ENCODE measurements at places on chromosomes 12 and 14. TPM values are rescaled to one million over a fixed set of nuclear protein-coding genes. Genes with fewer than 3 reads are reported as not detected.

DNA sequence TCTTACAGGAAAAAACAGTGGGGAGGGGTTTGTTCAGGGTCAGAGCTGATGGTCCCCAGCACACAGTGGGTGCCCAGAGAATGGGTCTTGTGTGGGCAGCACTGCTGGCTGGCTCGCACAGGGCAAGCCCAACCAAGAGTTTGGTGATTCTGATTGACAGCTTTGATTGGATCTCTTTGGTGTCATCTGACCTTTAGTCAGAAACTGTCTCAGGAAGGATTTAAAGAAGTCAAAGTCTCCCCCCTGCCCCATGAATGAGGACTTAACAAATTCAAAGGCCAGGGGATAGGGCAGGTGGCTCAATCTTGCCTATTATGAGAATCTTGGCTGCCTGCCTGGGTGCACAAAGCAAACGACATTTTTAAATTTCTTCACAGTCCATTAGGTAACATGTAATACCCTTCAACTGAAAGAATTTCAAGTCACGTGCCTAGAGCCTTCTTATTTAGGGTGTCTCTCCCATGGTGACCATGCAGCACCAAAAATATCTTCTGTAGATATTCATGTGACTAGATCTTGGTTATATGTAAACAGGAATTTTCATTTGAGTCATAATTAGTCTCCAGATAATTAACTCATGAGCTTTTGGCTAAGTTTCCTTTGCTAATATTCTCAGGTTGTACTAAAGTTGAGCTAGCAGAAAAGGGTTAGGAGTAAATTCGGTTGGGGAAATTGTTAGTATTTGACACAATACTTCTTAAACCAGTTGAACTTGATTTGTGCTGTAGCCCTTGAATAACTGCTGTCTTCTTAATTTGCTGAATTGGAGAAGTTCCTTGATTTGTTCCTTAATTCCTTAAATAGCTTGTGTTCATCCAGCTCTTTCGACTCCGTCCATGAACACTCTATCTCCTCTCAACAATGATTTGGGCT lies 54.5 kb upstream of the HECTD1 start:
- no peak for DNase-seq
- no peak overlapping the region for H3K27ac ChIP-seq
- H3K4me1 ChIP-seq, result peaks cover 13% of the 10 kb centered on the region
- no peaks in the 10 kb centered on the region for H3K27me3 ChIP-seq
- no peaks in the 10 kb centered on the region for H3K36me3 ChIP-seq

DNA sequence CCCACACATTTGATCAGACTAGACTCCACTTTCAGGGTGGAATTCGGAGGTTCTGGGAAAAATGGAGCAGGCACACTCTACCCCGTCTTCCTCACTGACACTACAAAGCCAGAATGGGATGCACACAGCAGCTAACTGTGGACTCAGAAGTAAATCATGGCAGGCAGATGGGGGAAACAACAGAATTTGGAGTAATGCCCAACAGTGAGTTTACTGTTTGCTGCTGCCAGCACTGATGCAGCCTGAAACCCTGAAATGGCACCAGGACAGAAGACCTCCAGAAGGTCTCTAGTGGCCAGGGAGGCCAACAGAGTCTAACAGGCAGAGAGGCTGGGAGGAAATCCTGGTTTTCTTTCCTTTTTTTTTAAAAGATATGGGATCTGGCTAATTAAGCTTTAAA lies 24.6 kb downstream of the KCTD10 start:
- no peak for DNase-seq
- H3K4me3 ChIP-seq, result no peak overlapping the region
- no peaks in the 10 kb centered on the region for H3K27me3 ChIP-seq
- H3K36me3 ChIP-seq, result peaks cover 92% of the 10 kb centered on the region
- no peak overlapping the region for H3K27ac ChIP-seq

DNA sequence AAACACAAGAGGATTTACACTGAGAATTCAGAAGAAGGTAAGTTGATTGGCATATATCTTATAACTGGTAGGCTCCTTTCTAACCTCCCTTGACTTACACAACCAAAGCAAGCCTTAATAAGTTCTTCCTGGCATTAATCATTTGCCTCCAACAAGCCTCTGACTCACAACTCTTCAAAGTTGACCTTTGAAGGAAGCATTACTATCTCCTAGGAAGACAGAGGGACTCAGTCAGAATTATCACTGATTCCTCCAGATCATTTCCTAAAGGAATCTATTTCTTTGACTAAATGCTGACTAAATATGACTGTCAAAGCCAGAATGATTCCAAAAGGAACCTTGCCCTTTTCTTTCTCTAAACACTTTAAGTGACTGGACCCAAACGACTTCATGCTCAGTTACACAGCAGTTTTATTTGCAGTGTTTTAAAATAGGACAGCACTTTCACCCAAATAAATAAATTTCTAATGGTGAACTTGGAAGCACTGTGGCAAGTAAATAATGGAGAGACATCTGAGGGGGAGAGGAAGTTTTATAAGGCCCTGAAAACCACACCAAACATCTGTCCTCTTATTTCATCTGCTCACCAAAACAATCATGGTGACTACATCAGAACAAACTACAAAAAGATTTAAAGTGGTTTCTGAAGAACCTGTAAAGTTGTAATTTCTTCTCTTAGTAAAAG lies 128.2 kb downstream of the KLHL28 start:
- no peaks in the 10 kb centered on the region for H3K4me1 ChIP-seq
- no peak overlapping the region for H3K4me3 ChIP-seq
- no peaks in the 10 kb centered on the region for H3K27me3 ChIP-seq
- no peak overlapping the region for H3K27ac ChIP-seq
- H3K36me3 ChIP-seq, result no peaks in the 10 kb centered on the region

DNA sequence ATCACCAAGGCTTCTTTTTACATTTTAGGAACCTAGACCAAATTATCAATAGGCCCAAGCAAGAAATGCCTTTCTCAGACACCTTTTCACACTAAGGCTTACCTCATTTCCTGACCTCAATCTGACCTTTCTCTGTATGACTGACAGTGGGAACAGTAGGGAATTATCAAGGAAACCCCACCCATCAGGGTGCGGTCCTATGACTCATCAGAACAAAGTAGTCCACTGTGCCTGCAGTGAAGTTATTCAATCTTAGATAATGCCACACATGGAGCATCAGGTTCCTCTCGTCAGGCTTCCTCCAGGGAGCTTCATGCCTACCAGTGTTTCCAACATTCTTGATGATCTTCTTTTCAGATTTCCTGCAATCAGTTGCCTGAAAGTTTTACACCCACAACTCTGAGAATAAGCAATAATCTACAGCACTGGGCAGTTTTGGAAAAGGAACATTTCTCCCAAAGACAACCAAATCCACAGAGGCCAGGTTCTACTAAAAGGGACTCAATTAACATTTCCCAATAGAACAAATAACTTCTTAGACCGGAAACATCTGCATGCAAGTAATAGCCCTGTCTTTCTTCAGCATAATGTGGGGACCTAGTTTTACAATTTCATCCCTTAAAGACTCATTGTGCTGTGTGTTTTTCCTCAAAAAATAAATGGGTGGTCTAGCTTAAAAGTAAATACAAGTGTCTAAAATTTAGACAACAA lies 35.9 kb upstream of the TMTC2 start:
- H3K27ac ChIP-seq, result no peak overlapping the region
- no peaks in the 10 kb centered on the region for H3K36me3 ChIP-seq
- H3K4me3 ChIP-seq, result no peak overlapping the region
- DNase-seq, result no peak
- H3K27me3 ChIP-seq, result no peaks in the 10 kb centered on the region

- H3K27ac ChIP-seq, result no peak overlapping the region
- H3K4me3 ChIP-seq, result no peak overlapping the region
- no peaks in the 10 kb centered on the region for H3K36me3 ChIP-seq
- H3K4me1 ChIP-seq, result no peaks in the 10 kb centered on the region
- H3K27me3 ChIP-seq, result no peaks in the 10 kb centered on the region
These were observed 127.8 kb downstream of the TSPAN9 start for GRCh38 chr12:3204730-3205531.

DNA sequence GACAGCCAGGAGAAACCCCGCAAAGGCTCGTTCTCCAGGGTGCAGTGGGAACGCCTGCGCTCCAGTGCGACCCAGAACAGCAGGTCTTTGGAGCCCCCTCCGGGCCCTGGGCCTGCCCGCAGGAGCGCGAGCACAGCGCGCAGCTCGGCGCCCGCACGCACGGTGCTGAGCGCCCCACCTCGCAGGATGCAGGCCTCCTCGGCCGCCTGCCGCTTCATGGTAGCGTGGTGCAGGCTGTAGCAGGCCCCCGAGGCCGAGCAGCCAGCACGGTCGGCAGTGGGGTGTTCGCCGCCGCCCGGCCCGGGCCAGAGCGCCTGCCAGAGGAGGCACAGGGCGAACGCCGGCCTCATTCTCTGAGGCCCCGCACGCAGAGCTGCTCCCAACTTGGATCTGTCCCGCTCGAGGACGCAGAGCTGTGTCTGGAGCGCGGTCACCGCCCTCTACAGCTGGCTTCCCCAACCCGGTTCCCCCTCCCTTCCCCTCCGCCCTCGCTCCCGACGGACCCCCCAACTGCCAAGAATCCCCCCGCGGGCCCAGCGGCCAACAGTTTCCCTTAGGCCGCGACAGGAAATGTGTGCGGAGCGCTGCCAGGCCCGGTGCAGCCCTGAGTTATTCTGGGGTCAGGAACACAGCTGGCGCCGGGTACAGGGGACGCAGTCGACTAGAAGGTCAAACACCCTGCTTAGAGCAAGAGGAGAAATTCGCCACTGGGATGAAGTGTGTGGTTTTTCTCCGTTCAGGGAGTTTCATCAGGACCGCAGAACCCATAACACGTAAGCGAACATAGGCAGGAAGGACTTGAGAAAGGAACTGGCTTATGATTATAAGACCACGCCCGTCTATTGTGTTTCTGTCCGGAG lies at the start of gene CLEC14A:
Gene CLEC14A (minus strand): TSS at position 421 of the 860 bp plus-strand sequence. CDS start 71 bp downstream, at position 350.
- peaks cover 15% of the 10 kb centered on the region for H3K4me1 ChIP-seq
- peak within 1 kb of the TSS; percentile 44 for H3K4me3 ChIP-seq
- peaks cover 16% of the 10 kb centered on the region for H3K27me3 ChIP-seq
- DNase-seq, result peak; percentile 25
- H3K36me3 ChIP-seq, result no peaks in the 10 kb centered on the region

DNA sequence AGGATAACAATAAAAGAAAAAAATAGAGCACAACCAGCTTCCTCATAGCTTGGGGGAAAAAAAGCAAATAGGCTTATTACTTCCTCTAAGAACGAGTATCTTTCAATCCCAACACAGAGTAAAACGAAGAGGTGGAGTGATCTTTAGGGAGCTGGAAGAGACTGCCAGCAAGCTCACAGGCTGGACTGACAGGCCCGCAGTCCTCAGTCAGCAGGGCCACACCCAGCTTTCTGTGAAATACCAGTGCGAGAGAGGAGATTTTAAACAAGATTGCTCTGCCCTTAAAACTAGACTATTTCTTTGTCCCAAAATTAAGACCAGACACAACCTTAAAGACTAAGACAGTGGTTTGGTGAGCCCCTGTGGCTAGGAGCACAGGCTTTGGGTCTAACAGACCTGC lies 32.9 kb downstream of the SETD3 start:
- H3K4me3 ChIP-seq, result no peak overlapping the region
- no peak overlapping the region for H3K27ac ChIP-seq
- DNase-seq, result no peak
- no peaks in the 10 kb centered on the region for H3K27me3 ChIP-seq

- H3K27ac ChIP-seq, result peak overlapping the region; percentile 91
- no peaks in the 10 kb centered on the region for H3K36me3 ChIP-seq
- peak overlapping the region; percentile 75 for H3K4me3 ChIP-seq
- no peaks in the 10 kb centered on the region for H3K27me3 ChIP-seq
- peaks cover 40% of the 10 kb centered on the region for H3K4me1 ChIP-seq
- DNase-seq, result no peak
These were observed 715 bp upstream of the RAP1B start for GRCh38 chr12:68609998-68610369.

- H3K27ac ChIP-seq, result no peak overlapping the region
- no peak overlapping the region for H3K4me3 ChIP-seq
- H3K36me3 ChIP-seq, result no peaks in the 10 kb centered on the region
- no peak for DNase-seq
- no peaks in the 10 kb centered on the region for H3K4me1 ChIP-seq
- H3K27me3 ChIP-seq, result no peaks in the 10 kb centered on the region
These were observed 142.0 kb downstream of the SCARB1 start for GRCh38 chr12:124721501-124722162.

DNA sequence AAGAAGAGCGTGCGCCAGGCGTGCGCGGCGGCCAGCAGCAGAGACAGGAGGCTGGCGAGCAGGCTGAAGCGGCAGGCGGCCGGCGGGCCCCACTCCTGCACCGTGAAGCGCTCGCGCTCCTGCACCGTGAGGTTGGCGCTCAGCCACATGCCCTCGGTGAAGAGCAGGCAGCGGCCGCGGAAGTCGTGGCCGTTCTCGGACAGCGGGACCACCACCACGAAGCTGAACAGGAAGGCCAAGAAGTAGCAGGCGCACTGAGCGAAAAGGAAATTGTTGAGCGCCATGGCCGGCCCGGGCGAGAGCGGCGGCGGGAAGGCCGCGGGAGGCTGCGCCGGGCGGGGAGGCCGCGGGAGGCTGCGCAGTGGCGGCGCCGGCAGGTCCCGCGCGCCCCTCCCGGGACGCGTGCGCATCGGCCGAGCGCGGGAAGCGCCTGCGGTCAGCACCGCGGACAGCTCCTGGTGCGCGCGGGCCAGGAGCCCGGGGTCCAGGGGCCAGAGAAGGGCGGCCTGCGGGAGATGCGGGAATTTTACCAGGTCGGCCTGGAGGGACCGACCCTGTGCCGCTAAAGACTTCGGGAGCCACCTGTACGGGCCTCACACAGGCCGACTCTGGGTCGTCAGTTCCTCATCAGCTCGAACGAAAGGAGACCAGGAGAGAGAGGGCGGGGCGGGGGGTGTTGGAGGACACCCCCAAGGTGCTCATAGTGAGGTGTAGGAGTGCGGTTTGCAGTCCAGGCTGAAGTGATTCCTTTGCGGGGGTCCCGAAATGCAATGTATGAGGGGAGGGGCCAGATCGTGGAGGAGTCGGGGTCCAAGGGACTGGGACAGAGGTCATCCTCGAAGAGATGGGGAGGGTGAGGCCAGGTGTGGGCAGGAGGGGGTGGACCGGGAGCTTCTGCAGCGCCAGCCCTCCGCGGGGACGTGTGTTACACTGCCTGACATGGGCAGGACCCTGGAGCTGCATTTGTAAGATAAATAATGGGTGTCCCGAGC lies at the start of gene TMEM179:
Gene TMEM179 (minus strand): TSS at position 315 of the 992 bp plus-strand sequence. CDS start 31 bp downstream, at position 284.
- peaks cover 4% of the 10 kb centered on the region for H3K4me1 ChIP-seq
- H3K4me3 ChIP-seq, result no peak within 1 kb of the TSS
- no peaks in the 10 kb centered on the region for H3K36me3 ChIP-seq
- no peak for DNase-seq

GRCh38 chr14:37545174-37545573 lies 49.9 kb downstream of the FOXA1 start:
- no peaks in the 10 kb centered on the region for H3K27me3 ChIP-seq
- DNase-seq, result no peak
- H3K4me1 ChIP-seq, result no peaks in the 10 kb centered on the region
- H3K4me3 ChIP-seq, result no peak overlapping the region

Gene TSPAN9
- 1.2 TPM for total RNA-seq

Gene RNASE3
- total RNA-seq, result not detected

Gene TPPP2
- total RNA-seq, result not detected

Gene KRT77
- total RNA-seq, result not detected

Gene PAPOLA
- 189 TPM for total RNA-seq

Gene ASPG
- total RNA-seq, result not detected

Gene FOXG1
- total RNA-seq, result not detected

All from CD4-positive, CD25-positive, alpha-beta regulatory T cell (primary cell).